Activated CD4-positive, alpha-beta T cell treated with anti-CD3 and anti-CD28 coated beads for 4 hours (primary cell): ENCODE measurements at places on chromosomes 16 and 17.

- no peak for DNase-seq
Observed at GRCh38 chr16:88296437-88297177, 86.2 kb upstream of the ZNF469 start.

- peak; percentile 77 for DNase-seq
Observed at GRCh38 chr17:76523084-76524037, 14.1 kb downstream of the CYGB start.

- no peak for DNase-seq
Observed at GRCh38 chr17:73336408-73337329, 24.9 kb upstream of the CDC42EP4 start.

- DNase-seq = no peak
Observed at GRCh38 chr16:54407596-54407995, 121.0 kb upstream of the IRX3 start.

DNA sequence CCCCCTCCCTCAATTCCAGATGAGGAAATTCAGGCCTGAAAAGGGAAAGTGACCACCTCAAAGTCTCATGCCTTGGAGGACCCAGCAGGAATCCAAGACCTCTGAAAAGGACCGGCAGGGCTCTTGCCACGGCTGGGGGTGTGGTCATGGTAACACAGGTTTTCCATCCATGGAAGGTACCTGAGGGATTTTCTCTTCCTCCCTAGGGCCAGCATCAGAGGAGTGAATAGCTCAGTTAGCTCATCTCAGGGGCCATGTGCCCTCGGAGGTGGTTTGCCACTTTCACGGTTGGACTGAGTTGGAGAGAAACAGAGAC, 1.3 kb downstream of the CIITA start:
- no peak for DNase-seq

DNA sequence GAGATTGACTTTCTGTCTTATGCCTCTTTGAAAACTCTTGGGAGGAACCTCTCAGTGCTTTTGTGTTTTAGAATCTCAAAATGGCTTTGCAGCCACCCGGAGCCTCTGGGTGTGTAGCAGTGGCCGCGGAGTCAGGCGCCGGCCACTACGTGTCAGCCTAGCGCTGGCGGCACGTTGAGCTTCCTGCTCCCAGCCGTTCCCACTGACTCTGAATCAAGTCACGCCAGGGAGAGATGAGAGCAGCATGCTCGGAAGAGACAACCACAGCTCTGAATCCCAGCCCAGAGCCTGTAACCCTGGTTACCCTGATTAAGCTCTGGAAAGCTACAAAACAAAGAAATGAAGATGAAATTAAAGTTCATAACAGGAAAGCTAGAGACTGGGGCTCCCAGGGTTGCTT, 97.4 kb upstream of the CACNG5 start:
- no peak for DNase-seq

DNA sequence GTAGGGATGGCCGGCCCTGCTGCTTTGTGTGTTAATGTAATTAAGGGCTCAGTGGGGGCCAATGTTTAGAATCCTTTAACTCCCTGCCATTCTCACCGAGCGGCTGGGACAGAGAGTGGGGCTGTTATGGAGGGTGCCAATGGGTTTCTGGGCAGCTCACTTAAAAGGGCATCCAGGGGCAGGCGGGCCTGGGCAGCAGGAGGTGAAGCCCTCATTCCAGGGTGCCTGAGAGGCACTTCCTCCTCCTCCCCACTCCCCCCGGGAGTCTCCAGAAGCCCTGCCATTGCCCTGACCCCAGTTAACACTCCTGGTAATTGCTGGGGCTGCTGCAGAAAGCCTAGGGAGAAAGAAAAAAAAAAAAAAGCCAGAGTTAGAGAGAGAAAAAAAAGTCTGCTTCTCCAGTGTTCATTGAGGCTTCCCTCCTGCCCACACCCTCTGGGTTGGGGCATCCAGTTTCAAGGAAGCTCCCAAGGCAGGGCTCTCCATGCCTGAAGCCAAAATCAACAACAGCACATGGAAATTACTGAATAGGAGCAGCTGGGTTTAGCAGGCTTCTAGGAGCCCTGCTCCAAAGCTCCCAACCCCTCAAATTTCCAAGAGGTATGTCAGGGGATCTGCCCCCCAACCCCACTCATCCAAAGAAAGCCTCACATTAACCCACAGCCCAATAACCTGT, 28.0 kb downstream of the CUEDC1 start:
- DNase-seq = no peak

DNA sequence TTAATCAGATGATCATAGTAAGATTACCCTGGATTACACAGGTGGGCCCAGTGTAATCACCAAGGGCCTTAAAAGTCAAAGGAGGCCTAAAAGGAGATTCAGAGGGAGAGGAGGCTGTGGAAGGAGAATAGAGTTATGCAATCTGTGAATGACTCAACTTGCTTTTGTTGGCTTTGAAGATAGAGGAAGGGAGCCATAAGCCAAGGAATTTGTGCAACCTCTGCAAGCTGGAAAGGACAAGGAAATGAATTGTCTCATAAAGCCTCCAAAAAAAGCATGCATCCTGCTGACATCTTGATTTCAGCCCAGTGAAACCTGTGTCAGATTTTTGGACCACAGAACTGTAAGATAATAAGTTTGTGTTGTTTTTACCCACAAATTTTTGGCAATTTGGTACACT, 109.6 kb downstream of the CNTNAP4 start:
- DNase-seq = no peak

- DNase-seq = no peak
Observed at GRCh38 chr17:55264278-55264644, 499 bp upstream of the HLF start.

DNA sequence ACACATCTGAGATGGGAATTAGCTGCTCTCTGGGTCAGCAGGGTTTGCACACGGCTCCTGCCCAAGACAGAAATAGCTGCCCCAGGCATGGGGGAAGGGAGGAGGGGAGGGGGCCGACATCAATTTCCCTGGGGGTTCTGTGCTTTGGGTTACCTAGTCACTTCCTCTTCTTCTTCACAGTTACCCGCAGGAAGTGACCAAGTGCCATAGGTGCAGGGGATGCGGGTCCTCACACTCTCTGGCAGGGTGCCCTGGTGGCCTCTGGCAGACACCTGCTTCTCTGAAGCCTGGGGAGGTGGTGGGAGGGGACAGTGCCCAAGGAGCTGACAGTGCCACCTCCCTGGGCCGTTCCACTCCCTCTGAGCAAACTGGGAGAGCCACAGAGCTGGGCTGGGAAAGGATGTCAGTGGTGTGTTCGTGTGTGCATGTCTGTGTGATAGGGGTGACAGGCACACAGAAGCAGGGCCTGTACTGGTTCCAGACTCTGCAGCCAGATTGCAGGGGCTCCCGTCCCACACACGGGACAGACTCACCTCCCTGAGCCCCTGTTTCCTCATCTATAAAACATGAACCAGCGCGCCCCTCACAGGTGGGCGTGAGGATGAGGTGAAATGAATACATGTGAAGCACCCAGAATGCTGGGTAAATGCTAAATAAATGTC, 18.2 kb downstream of the SCN4A start:
- DNase-seq = no peak

DNA sequence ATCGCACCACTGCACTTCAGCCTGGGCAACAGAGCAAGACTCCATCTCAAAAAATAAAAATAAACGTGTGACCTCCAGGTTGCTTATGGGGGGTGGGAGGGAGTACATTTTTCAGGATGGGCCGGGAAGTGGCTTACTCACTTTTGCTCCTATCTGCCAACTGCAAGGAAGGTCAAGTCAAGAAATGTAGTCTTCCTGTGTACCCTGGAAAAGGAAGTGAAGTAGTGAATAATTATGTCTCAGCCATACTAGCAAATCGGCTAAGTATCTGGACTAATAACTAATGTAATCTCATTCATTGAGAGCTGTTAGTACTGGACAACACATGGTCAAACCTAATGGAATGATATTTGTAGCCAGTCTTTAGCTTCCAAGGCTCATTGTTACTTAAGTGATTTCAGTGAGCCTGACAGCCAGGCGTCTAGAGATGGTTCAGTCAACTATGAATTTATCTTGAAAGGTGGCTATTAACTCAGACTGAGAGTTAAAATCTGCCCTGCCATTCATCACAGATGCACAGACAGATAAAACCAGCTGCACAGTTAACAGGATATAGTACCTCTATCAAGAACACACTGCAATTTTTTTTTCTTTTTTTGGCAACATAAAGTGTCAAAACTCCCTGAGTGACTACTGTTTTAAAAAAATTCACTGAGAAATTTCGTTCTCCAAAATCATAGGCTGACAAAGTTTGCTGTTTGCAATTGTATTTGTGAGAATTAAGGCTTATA, 3.7 kb upstream of the TACO1 start:
- DNase-seq = no peak

DNA sequence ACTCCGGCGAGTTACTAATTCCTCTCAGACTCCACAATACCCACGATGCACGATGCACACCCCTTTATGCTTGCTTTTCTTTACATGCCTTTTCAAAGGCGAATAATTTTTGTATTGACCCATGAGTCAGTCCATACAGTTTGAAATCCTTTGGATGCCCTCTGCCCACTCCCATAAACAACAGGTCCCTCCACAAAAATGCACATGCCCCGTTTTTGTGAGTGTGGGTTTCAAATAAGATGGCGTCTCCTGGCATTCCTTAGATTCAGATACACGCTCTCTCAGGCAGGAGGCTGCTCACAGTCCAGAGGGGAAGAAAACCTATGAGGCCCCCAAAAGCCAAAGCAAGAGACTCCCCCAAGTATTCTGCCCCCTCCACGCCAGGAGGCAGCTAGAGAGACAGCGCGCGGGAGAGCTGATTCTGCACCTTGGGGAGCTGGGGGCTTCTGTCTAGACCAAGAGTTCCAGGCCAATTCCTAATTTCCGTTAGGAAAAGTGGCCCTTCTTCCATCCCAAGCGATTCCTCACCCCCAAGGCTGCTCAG, 19.6 kb upstream of the HOXB9 start:
- no peak for DNase-seq

- no peak for DNase-seq
Observed at GRCh38 chr17:80491478-80492342, 15.3 kb upstream of the NPTX1 start.

GRCh38 chr16:7646821-7647500, 314.3 kb downstream of the RBFOX1 start:
- DNase-seq = no peak

- no peak for DNase-seq
Observed at GRCh38 chr17:77602883-77603640, 355.4 kb upstream of the TNRC6C start.

DNA sequence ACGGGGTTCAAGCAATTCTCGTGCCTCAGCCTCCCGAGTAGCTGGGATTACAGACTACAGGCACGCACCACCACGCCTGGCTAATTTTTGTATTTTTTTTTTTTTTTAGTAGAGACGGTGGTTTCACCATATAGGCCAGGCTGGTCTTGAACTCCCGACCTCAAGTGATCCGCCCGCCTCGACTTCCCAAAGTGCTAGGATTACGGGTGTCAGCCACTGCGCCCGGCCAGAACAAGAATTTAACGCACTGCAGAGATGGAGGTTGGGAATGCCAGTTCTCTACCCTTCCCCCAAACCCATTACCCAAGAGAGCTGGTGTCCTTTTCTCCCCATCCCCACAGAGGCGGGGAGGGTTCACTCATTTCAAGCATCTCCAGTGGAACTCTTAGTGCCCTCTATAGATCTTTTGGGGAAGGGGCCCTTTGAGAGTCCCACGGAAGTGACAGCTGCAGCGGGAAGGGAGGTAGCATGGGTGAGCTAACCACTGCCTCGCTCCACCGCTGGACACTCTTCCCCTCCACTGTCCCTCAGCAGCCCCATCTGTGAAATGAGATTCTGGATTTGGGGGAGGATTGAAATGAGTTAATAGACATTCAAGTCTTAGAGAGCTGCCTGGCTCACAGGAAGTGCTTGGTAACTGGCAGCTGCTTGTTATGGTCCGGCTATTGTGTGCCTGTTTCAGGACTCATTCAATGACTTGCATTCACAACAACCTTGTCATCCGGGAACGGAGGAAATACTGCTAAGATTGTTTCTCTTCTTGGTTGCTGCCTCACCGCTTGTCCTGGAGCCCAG, 3.5 kb upstream of the UBALD2 start:
- DNase-seq = no peak

- no peak for DNase-seq
Observed at GRCh38 chr17:79965806-79966205, 69.9 kb downstream of the TBC1D16 start.

GRCh38 chr16:31361201-31362110, 6.5 kb downstream of the ITGAX start:
- no peak for DNase-seq

- no peak for DNase-seq
Observed at GRCh38 chr16:54102888-54103866, 183.4 kb downstream of the IRX3 start.

DNA sequence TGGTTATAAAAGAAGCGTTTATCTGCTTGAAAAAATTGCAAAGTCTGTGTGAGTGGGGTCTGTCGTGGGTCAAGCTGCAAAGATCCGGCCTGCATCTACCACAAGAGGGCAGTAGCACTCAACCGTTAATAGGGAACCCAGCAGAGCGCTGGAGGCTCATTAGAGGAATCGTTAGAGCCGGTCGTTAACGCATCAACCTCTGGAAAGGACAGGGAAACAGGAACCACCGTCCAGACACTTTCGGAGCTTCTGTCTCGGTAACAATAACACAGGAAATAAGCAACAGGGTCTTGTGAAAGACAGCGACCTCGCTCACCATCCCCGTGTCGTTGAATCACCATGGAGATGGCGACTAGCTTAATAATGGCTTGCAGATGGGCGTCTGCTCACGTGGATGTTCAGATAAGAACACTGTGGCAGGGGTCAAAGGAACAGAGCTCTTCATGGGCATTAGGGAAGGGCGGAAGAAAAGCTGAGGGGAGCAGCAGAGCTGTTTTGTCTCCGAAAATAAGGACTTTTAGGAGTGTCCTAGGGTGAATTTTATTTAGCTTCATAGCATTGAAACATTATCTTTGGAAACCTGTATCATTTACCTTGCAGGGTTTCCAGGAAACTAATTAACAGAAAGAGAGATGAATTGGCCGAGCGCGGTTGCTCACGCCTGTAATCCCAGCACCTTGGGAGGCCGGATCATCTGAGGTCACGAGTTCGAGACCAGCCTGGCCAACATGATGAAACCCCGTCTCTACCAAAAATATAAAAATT, 11.9 kb upstream of the NSRP1 start:
- peak; percentile 75 for DNase-seq

- DNase-seq = no peak
Observed at GRCh38 chr17:673200-673681, 41.4 kb downstream of the VPS53 start.

GRCh38 chr16:85759136-85759535, 8.2 kb upstream of the C16orf74 start:
- no peak for DNase-seq

DNA sequence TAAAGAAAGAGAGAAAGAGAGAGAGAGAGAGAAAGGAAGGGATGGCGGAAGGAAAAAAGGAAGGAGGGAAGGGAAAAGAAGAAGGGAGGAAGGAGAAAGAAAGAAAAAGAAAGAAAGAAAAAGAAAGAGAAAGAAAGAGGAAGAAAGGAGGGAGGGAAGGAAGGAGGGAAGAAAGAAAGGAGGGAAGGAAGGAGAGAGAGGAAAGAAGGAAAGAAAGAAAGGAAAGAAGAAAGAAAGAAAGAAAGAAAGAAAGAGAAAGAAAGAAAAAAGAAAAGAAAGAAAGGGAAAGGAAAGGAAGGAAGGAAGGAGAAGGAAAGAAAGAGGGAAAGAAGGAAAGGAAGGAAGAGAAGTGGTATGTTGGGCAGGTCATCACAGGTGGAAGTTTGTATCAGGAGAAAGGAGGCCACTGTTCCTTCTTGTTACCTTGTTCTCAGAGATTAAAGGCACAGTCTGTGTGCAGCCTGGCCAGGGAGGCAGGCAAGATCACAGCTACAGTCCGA, 19.3 kb downstream of the SLC35G3 start:
- no peak for DNase-seq
